ENCODE measurements at places on chromosomes 3 and 15.
A peak's percentile ranks its signal among the peaks of the same experiment; 100 is the strongest.

- peak; percentile 96 for DNase-seq
These were observed 90.4 kb downstream of the NAALADL2 start for GRCh38 chr3:174949523-174949922.

- peak; percentile 10 for DNase-seq
These were observed 267.0 kb downstream of the PLCL2 start for GRCh38 chr3:17151598-17152373.

- peak; percentile 4 for DNase-seq
These were observed 16.9 kb downstream of the TIGIT start for GRCh38 chr3:114310695-114311094.

DNA sequence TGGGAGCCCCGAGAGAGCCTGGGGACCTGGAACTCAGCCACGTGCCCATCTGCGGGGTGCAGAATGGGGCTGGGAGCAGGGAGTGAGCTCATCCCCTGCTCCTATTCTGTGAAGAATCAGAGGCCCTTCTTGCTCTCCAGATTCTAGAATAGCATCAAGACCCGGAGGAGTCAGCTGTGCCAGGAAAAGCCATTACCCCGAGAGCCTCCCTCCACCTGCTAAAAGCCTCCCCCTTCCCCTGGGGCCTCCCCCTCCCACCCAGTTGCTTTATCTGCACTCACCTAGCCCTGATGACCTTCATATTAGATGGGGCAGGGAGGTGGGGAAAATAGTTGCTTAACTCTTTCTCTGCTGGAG, 23.1 kb downstream of the CCDC33 start:
- no peak for DNase-seq

GRCh38 chr15:59622289-59622688, 10.7 kb downstream of the GCNT3 start:
- peak; percentile 58 for DNase-seq

GRCh38 chr15:39828374-39828931, 45.8 kb upstream of the FSIP1 start:
- DNase-seq: peak; percentile 50
